ENCODE measurements at places on chromosomes 13 and 19.

- no peak for DNase-seq
Measured at GRCh38 chr13:105144936-105145335, 1390.5 kb downstream of the EFNB2 start.

GRCh38 chr13:35926859-35927530 lies 204.2 kb downstream of the DCLK1 start:
- no peak for DNase-seq

DNA sequence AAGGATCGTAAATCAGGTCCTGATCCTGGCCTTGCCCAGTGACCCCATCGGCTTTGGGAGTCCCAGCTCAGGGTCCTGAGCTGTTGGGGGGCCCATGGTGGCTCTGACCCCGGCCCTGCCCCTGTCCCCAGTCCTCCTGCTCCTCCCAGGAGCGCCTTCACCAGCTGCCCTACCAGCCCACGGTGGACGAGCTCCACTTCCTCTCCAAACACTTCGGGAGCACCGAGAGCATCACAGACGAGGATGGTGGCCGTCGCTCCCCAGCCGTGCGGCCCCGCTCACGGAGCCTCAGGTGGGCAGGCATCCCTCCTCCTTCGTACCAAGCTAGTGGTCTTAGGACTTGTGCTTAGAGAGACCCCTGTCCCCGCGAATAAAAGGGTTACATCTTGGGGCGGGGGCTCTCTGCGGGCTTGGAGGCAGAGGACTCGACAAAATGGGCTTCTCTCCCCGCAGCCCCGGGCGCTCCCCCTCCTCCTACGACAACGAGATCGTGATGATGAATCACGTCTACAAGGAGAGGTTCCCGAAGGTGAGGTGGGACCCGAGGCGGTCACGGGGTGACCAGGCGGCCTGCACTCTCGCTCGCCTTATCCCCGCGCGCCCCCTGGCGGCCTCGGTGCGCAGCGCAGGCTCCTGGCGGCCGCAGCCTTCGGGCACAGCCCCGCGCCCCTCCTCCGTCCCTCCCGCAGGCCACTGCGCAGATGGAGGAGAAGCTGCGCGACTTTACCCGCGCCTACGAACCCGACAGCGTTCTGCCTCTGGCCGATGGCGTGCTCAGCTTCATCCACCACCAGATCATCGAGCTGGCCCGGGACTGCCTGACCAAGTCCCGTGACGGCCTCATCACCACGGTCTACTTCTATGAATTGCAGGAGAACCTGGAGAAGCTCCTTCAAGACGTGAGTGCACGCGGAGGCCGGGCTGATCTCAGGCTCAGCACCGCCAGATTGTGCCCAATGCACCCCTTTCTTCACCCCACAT lies 9.1 kb downstream of the MAST1 start:
- peak; percentile 85 for DNase-seq

GRCh38 chr19:1248786-1249297 lies 459 bp downstream of the MIDN start:
- DNase-seq = peak; percentile 79

DNA sequence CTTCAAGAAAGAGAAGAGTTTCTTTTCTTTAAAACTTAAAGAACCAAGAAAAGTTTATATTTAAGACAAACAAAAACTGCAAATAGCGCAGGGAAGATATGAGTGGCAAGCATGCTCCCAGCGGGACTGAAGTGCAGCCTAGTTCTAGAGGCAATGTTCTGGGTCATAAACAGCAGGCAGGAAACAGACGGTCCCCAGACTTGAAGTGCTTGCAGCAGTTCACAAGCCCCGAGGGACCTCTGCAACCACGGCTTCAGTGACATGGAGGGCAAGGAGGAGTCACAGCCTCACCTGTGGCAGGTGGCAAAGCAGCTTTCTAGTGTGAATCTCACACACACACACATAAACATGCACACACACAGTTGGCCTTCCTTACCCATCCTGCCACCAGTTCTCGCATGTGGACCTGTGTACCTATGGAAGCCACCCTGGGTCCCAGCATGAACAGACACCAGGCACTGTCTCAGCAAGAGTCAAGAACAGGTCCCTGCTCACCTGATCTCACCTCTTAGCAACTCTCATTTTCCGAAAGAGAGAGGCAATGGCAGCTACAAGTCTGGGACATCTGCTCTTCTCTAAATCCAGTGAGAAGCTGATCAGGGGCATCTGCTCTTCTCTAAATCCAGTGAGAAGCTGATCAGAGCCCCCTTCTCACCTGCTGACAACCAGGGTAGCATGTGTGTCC lies 162.0 kb downstream of the EFNB2 start:
- no peak for DNase-seq
